Endothelial cell of coronary artery (primary cell): ENCODE measurements at places on chromosomes 2 and 18. TPM values are rescaled to one million over a fixed set of nuclear protein-coding genes. Genes with fewer than 3 reads are reported as not detected.

The G6PC2 gene
- total RNA-seq = not detected in 2 replicates

The IL18RAP gene
- not detected in 2 replicates for total RNA-seq

The FBXO36 gene
- 0.75 and 1.4 TPM in 2 replicates for total RNA-seq

The HJURP gene
- total RNA-seq = 7.9 and 19.0 TPM in 2 replicates

The CXCR1 gene
- total RNA-seq = not detected in 2 replicates

The RGPD3 gene
- total RNA-seq = 0.09 and 0.19 TPM in 2 replicates

The CYP1B1 gene
- 0.18 and 0.94 TPM in 2 replicates for total RNA-seq

The RMDN2 gene
- 2.2 and 2.4 TPM in 2 replicates for total RNA-seq

The GRP gene
- total RNA-seq = not detected in 2 replicates

The KLHL41 gene
- total RNA-seq = 0.09 and 0.19 TPM in 2 replicates

The ITPRIPL1 gene
- total RNA-seq = 0.75 and 0.99 TPM in 2 replicates

The ASB18 gene
- not detected in 2 replicates for total RNA-seq

The RAPGEF4 gene
- total RNA-seq = 5.9 and 6.2 TPM in 2 replicates

The TFCP2L1 gene
- total RNA-seq = under 0.01 TPM in 1 of 2 replicates, not detected in the other

The CAPN14 gene
- total RNA-seq = under 0.01 and 0.09 TPM in 2 replicates

The MTHFD2 gene
- 73.3 and 153 TPM in 2 replicates for total RNA-seq

The RTKN gene
- total RNA-seq = 6.7 and 9.0 TPM in 2 replicates

The BUB1 gene
- total RNA-seq = 12.2 and 30.2 TPM in 2 replicates

The UGT1A10 gene
- total RNA-seq = not detected in 2 replicates

The FTCDNL1 gene
- 0.18 and 1.4 TPM in 2 replicates for total RNA-seq

The GKN1 gene
- total RNA-seq = not detected in 2 replicates

The IL1RN gene
- total RNA-seq = not detected in 2 replicates

The PROKR1 gene
- not detected in 2 replicates for total RNA-seq

The REG3A gene
- total RNA-seq = not detected in 2 replicates
